ENCODE measurements at places on chromosomes 12 and 14.

DNA sequence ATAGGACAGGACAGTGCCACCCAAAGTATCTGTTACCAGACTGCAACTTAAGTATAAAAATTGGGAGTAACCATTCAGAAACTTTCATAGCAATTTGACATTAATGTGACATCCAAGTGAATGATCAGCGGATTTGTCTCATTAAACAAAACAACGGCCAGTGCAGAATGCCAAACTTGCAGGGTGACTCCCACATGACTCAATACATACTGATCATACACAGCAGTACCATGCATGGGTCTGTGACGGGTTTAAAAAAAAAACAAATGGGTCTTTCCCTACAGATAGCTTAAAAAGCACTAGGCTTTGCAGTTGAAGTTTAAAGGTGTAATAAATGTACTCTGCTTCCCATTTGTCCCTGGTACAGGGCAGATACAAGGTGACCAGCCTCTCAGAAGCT, 116.6 kb downstream of the SLC35F4 start:
- no peak for DNase-seq

DNA sequence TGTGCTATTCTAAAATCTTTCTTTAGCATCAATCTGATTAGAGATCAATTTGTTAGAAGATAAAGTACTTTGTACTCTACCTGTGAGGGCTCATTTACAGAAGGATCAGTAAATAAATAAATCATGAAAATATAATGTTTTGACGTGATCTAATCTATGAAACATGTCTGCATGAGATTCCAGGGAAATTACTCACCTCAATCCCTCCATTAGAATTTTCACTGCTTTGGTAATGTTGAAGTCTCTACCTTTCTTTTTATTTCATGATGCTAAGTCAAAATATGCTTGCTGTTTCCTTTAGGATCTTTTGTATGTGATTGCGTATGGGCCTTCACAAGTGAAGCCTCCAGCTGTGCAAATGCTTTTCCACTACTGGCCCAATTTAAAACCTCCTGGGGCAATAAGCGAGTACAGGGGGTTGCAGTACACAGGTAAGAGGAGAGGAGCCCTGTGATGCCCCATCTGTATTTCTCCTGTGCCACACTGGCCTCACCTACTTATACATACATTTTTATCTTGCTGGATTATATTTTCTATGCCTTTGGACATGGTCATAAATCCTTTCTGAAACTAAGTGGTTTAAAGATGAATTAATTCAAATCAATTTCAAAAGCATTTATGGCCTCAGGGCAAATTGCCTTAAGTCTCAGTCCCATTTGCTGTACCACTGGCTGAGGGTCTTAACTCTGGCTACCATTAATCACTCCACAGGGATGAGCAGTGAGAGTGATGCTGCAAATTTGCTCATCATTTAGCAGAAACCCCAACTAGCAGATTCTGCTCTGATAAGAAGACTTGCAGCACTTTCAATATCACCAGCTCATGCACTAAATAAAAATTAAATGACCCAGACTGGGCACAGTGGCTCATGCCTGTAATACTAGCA, 66.4 kb downstream of the UNC79 start:
- no peak for DNase-seq

- no peak for DNase-seq
Measured at GRCh38 chr14:59678352-59678751, 101.7 kb upstream of the CCDC175 start.

DNA sequence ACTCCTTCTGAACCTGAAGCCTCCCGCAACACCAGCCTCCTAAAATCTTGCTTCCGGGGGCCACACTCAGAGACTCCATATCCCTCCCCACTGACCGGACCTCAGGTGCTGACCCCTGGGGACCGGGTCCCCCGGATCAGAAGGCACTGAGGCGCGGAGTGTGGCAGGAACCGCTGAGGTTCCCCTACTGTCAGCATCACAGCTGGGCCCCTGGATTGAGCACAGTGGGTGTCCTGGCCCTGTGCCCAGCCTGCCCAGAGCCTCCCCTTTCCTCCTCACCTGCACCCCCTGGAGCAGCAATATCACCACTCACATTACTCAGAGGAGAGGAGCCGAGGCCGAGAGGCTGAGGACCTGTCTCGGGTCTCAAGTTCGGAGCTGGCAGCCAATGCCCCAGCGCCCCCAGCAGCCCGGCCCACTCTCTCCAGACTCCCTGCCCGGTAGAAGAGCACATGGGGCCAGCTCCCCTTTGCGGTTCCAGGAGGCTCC, 101.2 kb upstream of the EIF5 start:
- no peak for DNase-seq

- DNase-seq, result no peak
Measured at GRCh38 chr14:51880835-51881580, 20.6 kb downstream of the GNG2 start.

DNA sequence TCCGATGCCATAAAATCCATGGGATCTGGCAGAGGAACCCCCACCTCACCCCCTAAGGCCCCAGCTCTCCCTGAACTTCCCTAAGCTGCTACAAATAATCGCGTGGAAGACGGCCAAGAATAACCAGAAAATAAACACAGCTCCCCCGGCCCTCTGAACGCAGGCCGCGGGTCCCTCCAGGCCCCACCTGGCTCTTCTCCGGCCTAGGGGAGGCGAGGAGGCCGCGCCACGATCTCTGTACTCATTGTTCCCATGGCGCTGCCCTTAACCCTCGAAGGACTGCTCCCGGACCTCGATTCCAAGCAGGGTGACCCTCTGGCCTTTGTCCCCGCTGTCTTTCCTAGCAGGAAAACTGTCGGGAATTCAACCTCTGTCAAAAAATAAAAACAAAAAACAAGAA, 33.9 kb upstream of the TBX5 start:
- no peak for DNase-seq

DNA sequence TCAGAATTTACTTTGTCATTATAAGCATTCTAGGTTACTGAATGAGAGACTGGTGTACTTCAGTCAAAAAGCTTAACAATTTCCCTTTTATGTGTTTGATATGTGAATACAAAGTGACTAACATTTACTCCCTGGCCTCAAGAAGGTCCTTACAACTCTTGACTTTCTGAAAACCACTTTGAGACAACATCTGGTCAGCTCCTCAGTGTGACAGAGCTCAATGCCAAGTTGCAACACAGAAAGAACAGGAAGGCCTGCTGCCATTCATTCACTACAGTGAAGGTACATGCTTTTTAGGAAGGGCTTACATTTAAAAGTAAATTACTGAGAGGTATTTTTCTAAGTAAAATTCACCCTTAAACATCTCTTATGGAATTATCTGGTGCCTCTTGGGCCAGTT, 2.3 kb upstream of the NAA30 start:
- no peak for DNase-seq

DNA sequence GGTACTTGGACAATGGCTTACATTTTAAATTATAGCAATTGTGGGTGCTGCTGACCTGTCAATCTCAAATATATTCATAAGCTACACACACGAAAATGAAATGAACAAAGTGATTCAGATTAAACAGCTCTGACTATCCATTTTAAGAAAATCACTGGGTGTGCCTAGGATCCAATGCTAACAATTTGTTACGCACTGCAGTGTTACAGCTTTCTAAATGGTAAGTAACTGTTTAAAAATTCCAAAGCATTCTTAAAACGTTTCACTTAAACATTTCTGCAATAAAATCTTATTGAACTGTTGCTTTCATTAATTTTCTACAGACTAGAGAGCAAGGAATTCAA, 18.9 kb downstream of the LMO3 start:
- DNase-seq, result no peak

- no peak for DNase-seq
Measured at GRCh38 chr14:61498811-61499210, 177.4 kb downstream of the PRKCH start.

DNA sequence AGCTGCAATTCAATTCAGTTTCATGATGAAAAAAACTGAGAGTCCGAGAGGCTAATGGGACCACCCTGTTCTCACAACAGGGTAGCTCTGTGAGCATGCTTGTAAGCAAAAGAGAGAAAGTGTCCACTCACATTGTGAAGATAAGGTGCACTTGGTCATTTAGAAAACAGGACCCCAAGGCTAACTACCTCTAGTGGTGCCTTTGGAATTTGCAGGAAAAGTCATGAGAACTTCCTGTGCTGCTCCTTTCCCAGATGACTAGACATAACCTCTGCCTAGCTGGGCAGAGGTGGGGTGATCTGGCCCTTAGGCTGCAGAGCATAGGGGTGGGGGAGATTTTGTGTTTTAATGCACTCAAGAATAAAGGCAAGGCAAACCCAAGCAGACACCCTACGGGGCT, 118.9 kb downstream of the STAB2 start:
- no peak for DNase-seq

Data from activated T-helper 1 cell treated with anti-CD3 and anti-CD28 coated beads, Interleukin-2, amount 50 U/mL, for 16 hours (primary cell).